H9 (cell line): ENCODE measurements at places on chromosomes 11 and 22. TPM values are rescaled to one million over a fixed set of nuclear protein-coding genes. Genes with fewer than 3 reads are reported as not detected.

DNA sequence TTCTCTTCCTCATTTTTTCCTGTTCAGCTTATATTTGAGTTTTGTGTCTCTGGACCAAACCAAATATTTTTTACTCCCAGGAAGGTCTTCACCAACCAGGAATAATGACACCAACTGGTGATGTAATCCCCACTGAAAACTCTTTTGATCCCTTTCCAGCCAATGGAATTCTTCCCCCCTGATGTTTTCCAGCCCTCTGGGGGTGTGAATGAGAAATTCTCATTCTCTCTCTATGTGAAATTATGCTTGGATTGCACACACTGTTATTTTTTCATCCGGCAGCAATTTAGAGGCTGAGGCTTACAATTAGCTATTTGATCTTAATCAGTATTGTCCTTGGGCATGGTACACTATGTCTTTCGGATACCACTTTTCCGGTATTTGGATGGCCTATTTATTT, 39.5 kb upstream of the SLC1A2 start:
- DNase-seq, result no peak

GRCh38 chr11:134181707-134182106, 42.1 kb downstream of the NCAPD3 start:
- DNase-seq, result no peak

The GLYAT gene
- not detected in 2 replicates for total RNA-seq

The CFL1 gene
- 1,107 and 1,147 TPM in 2 replicates for total RNA-seq

The SSTR3 gene
- total RNA-seq, result 0.68 and 0.72 TPM in 2 replicates
